ENCODE measurements at places on chromosomes 7 and 10.

- no peak for DNase-seq
Observed at GRCh38 chr10:43731486-43731885, 82.8 kb upstream of the ZNF32 start.

DNA sequence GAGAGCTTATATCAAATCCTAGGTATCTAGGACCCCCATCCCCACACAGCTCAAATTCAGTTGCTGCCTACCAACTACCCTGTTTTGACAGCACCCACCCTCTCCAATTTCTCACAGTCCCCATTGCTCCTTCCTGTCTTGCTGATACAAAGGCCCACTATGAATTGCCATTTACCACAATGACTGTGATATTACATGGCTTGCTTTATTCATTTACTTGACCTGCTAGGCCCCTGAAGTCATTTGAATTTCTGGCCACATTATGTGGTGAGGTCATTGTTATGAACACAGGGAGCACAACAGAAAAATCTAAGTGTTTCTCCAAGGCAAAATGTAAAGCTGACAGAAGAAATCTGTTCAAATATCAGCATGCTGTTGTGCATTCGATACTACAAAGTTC lies 101.4 kb downstream of the PPP1R17 start:
- DNase-seq: no peak

- no peak for DNase-seq
Observed at GRCh38 chr10:112394475-112394875, 20.6 kb downstream of the ACSL5 start.

DNA sequence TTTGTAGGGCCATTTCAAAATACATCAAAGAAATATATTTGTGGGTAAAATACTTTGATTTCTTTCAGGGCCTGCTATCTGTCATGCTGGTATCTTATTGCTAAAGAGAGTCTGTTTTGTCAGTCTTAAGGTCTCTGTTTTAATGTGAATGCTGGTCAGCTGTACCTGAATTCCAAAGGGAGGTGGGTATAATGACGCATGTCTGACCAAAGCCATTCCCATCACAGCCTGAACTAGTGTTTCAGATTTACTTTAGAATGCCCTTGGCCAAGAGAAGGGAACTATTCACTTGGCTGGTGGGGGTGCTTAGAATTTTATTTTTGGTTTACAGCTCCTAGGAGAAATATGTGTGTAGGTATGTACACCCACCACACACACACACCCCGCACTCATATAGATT lies 30.6 kb upstream of the MYL10 start:
- no peak for DNase-seq

GRCh38 chr10:46014206-46014605 lies 16.2 kb downstream of the NCOA4 start:
- DNase-seq: no peak

GRCh38 chr10:71771204-71771603 lies 2.1 kb downstream of the VSIR start:
- DNase-seq: no peak

GRCh38 chr10:91220194-91220953 lies at the start of gene PCGF5:
PCGF5 (plus strand) TSS chr10:91220663; CDS start chr10:91222872, 2,209 bp downstream.
- DNase-seq: peak; percentile 99

DNA sequence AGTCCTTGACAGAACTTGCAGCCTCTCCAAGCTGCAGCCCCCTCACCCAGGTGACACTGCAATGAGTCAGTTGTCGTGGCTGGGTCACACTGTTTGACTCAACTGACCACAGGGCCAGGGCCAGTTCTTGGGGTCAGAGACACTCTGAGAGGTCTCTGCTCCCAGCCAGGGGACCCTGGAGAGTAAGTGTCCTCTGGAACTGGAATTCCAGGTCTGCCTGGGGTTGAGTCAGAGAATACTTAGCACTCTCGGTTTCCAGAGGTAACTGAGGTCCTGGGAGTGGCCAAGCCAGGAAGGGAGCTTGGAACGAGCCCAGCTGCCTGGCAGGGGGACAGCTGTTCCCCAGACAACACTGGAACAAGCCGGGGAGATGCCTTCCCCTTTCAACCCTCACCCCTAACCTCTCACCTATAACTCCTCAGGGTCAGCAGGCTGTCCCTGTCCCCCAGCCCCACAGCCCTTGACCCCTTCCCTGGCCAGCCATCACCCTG lies 2.2 kb upstream of the MYL10 start:
- DNase-seq: no peak

GRCh38 chr7:42096681-42097561 lies 140.1 kb downstream of the GLI3 start:
- no peak for DNase-seq

GRCh38 chr10:15672469-15672868 lies 47.3 kb downstream of the ITGA8 start:
- no peak for DNase-seq

GRCh38 chr7:69981646-69982045 lies 383.4 kb downstream of the AUTS2 start:
- DNase-seq: no peak

DNA sequence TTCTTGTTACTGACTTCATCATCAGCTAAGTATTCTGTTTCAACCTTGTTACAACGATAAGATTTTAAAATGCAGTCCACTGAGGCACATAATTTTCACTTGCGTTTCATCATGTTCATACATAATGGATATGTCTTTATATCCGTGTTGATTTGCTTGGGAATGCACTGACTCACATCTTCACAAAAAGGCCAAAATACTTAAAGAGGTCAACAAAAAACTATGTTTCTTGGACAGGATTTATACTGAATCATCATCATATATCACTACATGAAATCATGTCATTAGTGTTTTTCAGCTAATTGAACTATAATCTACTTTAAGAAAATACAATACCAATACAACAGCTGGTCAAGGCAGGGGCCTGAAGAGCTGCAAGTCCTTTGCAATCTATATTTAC lies 324.5 kb upstream of the KLF6 start:
- DNase-seq: no peak

DNA sequence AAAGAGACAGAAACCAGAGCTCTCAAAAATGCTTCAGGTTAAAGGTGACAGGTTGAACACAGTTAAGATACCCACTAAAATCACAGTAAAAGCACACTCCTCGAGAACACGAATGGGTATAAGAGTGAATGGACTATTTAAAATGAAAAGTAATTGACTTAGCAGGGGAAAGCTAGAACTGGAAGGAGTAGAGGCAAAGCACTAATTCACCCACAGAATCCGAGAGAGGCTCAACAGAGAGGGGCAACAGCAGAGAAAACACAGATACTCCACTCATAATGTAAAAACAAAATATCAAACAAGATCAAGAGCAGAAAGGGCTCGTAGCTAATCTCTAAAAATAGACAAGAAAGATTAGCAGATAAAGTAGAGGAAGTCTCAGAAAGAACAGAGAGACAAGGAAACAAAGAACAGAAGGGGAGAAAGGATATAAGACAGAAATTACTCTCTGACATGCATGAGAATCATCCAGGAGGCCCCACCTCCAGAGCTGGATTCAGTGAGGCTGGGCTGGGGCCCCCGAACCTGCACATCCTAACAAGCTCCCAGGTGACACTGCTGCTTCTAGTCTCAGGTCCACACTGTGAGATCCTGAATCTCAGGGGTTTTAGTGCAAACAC lies 117.6 kb downstream of the GALNT11 start:
- DNase-seq: no peak

GRCh38 chr10:102712843-102713538 lies 1.2 kb downstream of the ARL3 start:
- no peak for DNase-seq

GRCh38 chr7:134129856-134130523 lies 2.9 kb downstream of the LRGUK start:
- DNase-seq: no peak

DNA sequence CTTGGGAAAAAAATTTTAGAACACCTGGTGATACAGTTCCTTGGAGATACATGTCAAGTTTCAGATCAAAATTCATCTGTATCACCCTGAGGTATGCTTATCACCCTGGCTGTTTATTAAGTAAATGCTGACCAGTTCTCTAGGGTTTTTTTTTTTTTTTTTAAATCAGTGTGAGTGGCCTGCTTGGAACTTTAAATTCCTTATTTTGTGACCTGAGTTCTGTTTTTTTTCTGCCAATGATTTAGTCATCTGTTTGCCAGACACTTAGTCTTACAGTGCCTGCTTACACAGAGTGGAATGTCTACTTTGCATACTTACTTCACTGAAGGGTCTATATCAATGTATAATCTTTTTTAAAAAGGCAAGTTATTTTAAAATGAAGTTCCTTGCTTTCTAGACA lies 1.8 kb downstream of the TSPAN13 start:
- no peak for DNase-seq

- no peak for DNase-seq
Observed at GRCh38 chr10:14884082-14884481, 5.4 kb downstream of the SUV39H2 start.

- peak; percentile 24 for DNase-seq
Observed at GRCh38 chr10:91090761-91091529, 129.5 kb upstream of the PCGF5 start.

DNA sequence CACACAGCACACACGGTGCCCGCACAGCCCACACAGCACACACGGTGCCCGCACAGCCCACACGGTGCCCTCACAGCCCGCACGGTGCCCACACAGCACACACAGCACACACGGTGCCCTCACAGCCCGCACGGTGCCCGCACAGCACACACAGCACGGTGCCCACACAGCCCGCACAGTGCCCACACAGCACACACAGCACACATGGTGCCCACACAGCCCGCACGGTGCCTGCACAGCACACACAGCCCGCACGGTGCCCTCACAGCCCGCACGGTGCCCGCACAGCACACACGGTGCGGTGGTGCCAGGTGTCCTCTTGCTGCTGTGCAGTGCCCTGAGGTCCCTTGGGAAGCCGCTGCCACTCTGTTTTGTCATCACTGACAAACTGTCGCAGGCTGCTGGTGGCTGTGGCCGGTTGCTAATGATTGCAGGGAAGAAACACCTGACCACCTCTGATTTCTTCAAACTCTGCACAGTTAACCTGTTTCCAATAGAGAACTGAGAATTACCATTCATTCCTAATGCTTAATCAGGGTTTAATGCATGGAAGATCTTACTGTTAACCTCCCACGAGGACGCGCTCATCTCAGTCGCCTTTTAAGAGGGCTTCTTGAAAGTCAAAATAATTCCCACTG lies 66.9 kb downstream of the GLRX3 start:
- DNase-seq: no peak

GRCh38 chr10:64148607-64149006 lies 627.4 kb downstream of the REEP3 start:
- DNase-seq: no peak

- no peak for DNase-seq
Observed at GRCh38 chr10:480498-480927, 209.0 kb downstream of the DIP2C start.

DNA sequence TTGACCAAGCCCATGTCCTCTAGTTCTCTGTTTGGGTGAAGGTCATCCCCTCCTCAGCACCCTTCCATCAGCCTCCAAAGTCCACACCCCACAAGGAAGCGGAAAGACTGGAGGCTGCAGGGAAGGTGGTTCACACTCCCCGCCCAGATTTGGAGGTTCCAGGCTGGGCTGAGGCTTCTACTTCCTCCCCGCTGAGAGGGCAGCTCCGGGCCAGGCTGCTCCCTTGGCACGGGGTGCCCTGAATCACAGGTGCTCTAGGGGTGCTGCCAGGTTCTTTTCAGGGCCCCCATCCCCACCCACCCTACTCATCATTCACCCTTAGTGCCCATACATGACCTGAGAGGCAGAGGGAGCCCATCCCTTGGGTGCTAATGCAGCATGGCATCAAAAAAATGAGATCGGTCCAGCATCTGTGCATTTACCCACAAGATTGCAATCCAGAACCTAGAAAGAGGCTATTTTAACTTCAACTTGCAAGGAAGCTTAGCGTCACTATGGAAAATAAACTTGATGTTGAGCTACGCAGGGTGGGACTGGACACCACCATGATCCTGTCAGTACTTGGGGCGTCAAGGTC lies 47.3 kb upstream of the ZMIZ1 start:
- no peak for DNase-seq

GRCh38 chr7:106485031-106485551 lies 175.9 kb downstream of the CCDC71L start:
- DNase-seq: no peak

DNA sequence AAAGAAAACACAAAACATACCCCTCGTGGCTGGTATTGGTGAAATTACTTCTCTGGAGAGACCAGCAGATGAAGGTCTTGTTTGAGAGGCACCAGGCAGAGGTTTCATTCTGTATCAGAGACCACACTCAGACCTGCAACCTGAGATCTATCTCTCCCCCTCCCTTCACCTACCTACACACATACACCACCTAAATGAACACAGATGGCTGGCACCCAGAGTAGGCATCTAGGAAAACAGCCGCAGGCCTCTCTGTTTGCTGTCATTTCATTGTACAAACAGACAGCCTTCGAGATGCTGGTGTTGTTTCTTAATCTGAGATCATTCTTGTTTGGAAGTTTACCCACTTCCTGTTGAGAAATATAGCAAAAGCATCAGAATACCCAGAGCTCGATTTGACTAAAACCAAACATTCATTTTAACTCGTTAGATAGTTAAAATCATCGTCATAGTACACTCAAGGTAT lies 173.9 kb upstream of the SLC25A13 start:
- no peak for DNase-seq

- no peak for DNase-seq
Observed at GRCh38 chr10:131436458-131436857, 124.9 kb upstream of the TCERG1L start.

GRCh38 chr10:60282771-60283353 lies 106.8 kb downstream of the ANK3 start:
- DNase-seq: no peak

- no peak for DNase-seq
Observed at GRCh38 chr10:58137813-58138212, 129.9 kb downstream of the IPMK start.

DNA sequence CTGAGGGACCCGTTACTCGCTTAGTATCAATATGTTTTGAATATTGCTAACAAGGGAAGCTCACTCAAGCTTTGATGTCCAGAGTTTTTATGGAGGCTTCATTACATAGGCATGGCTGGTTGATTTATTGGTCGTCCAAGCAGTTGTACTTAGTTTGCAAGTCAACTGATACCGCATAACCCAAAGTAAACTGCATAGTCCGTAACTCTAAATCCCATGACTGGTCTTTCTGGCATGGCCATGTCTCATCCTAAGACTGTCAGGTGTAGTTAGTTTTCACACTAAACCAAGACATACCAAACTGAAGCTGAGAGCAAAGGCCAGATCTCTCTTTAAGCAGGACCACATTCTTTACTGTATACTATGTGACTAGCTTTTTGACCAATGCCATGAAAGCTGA lies 397.9 kb downstream of the TFEC start:
- no peak for DNase-seq

DNA sequence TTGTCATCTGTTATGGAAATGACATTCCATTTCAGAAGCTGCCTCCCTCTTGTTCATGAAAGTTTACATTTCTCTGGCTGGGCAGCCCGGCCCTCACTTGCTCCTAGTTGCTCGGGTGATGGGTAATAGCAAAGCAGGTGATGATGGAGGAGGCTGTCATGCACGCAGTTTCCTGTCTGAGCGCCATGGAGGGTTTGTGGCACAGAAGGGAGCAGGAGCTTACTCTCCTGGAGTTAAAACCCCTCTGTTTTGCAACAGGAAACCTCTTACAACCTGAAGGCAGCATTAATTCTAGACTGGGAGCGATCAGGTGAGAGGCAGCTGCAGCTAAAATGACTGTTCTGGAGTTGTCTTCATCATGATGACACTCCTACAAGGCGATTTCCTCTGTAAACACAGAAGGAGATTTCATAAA lies 34.1 kb upstream of the MKI67 start:
- no peak for DNase-seq
